ENCODE measurements at places on chromosomes 7 and 10. TPM values are rescaled to one million over a fixed set of nuclear protein-coding genes. Genes with fewer than 3 reads are reported as not detected.

DNA sequence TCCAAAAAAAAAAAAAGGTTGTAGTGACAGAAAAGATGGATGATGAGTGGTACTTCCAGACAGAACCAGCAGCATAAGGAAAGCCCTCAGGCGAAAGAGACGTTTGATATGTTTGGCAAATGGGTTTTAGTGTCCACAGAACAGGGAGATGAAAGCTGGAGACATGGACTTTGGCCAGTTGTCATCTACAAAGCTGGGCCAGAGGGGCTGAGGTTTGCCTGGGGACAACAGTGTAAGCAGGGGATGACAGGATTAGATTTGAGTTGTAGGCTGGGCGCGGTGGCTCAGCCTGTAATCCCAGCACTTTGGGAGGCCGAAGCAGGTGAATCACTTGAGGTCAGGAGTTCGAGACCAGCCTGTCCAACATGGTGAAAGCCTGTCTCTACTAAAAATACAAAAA, 47.8 kb upstream of the ELN start:
- DNase-seq = no peak

DNA sequence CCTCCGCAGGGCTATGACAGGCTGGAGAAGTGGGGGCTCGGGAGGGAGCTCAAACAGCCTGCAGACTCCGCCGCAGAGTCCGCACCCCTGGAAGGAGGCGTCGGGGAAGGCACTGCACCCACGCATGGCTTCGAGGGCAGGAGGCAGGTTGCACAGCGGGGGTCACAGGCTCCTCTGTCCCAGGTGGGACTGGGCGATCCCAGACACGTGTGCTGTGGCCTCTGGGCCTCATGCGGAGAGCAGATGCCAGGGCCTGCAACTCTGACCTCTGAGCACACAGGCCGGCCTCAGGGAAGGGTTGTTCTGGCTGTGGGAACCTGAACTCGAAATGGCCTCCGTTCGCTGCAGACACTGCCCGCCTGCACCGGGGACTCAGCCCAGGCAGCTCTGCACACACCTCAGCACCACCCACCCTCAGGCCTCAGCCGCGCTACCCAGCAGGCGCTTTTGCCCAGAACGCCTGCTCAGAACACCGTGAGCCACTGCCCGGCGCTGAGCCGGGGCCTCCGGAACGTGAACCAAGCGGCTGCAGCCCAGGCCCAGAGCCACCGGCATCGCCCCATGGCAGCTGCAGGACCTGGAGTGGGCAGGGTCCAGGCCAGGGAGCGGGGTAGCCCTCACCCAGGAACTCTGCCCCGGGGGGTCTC, 71.8 kb upstream of the ADGRA1 start:
- DNase-seq = no peak

DNA sequence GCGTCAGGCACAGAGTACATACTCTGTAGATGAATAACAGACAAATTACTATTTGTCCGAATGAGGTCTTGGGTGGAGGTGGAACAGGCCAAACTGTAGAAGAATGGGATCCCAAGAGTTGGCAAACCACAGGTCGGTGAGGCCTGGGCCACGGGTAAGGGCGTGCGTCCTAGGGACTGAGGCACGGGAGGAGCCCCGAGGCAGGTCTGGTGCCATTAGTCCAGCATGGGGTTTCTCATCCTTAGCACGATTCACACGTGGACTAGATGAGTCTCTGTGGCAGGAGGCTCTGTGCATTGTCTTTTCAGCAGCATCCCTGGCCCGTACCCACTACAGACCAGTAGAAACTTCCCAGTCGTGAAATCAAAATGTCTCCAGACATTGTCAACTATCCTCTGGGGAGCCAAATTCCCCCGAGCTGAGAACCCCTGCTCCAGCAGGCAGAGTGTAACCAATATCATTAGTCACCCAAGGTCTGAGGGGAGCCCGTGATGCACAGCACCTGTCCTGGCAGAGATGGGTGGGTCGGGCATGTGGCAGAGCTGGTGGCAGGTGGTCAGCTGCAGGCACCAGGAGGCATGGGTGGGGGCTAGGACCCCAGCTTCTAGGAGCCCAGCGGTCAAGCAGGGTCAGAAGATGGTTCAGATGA, 61.3 kb downstream of the COL13A1 start:
- DNase-seq = no peak

DNA sequence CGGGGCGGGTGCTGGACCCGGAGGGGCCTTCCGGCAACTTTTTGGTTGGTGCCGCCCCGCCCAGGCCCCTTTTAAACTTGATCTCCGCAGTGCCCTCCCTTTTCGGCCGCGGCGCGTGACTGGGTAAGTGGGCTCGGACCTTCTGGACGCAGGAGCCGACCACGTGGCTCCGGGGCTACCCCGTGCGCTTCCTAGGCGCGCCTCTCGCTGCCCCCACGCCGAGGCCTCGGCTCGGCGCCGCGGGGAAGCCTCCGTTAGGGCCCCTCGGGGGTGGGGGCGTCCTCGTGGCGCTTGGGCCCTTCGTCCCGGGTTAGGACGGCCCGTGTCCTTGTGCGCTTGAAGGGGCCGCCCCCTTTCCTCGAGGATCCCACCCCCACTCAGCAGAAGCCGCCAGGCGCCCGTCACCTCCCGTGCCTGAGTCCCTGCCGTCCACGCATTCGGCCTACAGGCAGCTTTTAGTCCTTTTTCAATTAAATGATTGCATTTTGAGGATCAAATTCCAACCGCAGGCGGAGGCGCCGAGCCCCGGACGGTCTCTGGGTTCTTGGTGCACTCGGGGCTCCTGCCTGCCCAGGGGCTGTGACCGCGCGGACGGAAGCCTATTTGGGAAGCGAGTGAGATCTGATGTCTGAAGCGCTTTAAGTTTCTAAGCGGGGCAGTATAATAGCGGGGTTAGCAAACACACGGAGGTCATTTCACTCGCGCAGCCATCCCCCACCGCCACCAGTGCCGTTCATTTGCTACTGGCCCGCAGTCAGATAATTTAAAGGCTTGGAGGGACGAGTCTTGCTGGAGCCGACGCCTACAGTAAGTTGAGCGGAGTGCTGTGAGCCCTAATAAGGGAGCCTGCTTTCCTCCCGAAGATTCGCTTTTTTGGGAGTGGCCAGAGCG, 31.8 kb upstream of the TOMM7 start:
- peak; percentile 52 for DNase-seq

- no peak for DNase-seq
These were observed 113.8 kb upstream of the KLF6 start for GRCh38 chr10:3898821-3899220.

- DNase-seq = no peak
These were observed 350.6 kb upstream of the MKI67 start for GRCh38 chr10:128476845-128477244.

GRCh38 chr10:19713800-19714525, 102.3 kb upstream of the PLXDC2 start:
- DNase-seq = no peak

DNA sequence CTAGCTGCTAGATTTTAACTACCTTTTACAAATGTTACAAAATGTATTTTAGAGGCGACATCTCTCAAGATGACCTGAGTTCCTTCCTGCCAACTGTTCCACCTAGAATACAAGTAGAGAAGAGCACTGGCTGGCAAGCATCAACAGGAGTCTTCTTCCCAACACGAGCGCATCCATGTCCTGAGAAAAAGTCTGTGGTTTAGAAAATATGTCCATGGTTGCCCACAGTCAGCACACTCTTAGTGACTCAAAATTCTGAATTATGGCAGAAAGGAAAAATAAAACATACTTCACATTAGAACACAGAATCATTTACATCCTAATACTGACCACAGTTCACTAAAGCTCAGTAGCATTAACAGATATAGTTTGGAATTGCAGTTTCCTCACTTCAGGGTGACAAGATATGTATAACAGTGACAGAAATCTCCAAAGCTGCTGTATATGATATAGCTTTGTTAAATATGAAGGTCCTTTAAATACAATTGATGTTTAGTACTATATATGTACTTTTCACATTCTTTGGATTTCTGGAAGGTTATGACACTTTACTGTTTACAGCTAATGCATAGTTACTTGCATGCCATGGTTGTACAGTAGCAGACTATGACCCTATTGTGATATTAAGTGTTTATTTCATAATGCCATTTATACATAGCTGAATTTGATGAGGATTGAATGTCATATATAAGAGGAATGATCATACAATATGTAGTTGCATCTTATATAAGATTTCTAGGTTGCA, 327.1 kb downstream of the GFRA1 start:
- no peak for DNase-seq

DNA sequence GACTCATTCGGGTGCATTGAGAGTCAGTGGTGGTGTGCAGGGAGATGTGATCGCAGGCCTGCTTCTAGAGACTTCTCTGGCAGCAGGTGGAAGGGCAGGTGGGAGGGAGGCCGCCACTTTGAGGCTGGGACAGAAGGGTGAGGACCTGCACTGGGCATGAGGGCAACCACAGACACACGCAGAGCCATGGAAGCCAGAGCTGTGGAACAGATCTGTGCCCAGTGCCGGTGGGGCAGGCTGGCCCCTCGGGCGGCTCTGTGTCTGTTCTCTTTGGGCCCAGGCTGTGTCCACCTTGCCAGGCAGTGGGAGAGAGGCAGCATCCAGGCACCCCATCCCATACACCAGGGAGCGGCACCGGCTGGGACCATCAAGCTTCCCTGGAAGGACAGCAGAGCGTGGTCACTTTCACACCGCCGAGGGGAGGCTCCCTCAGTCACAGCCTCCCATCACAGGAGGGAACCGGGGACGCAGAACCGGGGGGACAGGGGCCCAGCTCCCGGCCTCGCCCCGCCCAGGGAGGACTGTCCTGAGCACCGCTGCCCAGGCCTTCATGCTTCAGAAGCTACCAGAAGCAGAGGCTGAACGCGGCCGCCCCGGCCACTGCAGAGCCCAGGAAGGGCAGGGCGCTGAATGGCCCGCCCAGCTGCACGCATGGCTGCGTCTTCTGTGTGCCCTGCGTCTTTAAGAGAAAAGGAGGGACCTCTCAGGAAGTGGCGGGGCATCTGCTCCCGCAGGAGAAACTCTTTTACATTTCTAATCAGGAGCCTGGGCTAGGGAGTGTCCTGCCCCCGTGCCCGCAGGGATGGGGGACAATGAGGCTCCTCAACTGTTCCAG, 32.1 kb downstream of the EN2 start:
- DNase-seq = no peak

- no peak for DNase-seq
These were observed 38.6 kb downstream of the VOPP1 start for GRCh38 chr7:55533729-55534080.

- no peak for DNase-seq
These were observed 398.8 kb downstream of the TFEC start for GRCh38 chr7:115631782-115632181.

GRCh38 chr7:19061331-19061730, 56.1 kb downstream of the TWIST1 start:
- no peak for DNase-seq

DNA sequence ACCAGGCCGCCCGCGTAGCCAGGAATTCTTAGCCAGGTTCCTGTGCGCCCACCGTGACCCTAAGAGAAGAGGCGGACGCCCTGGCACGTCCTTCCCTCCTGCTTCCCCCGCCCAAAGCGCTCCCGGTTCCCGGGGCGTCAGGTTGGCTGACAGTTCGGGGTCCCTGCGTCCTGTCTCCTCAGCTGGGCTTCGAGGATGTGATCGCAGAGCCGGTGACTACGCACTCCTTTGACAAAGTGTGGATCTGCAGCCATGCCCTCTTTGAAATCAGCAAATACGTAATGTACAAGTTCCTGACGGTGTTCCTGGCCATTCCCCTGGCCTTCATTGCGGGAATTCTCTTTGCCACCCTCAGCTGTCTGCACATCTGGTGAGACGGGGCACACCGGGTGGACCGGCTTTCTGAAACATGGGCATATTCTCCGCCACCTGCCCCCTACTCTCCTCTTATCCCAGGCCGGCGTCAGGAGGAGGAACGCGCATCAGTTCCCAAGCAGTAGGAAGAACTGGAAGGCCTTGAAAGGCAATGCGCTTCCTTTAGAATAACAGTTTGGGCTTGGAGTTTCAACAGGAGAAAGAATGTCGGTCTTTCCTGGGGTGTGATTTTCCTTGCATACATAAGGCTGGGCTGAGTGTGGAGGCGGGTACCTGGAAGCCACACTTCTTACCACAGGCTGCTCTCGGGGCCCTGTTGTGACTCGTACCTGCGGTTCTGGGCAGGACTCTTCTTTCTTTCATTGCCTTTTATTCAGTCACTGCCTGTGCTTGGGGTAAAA, 728 bp downstream of the CAV2 start:
- peak; percentile 38 for DNase-seq

DNA sequence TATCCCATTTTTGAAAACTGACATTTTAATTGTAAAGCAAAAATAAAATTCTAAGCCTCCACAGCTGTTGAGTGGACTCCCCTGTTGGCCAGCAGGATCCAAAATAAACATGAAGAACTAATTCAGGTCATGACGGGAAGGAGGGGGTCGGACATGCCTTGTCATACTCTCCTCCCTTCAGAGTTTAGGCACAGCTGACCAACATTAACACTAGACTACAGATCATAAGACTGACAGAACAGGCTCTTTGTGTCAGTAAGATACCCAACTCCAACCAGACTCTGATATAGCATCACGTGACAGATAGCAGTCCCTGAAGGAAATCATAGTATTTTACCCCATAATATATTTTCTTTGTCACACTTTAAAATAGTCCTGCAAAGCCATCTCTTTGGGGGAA, 20.9 kb upstream of the ZNF12 start:
- DNase-seq = no peak

GRCh38 chr10:116160271-116160670, 112.7 kb downstream of the GFRA1 start:
- DNase-seq = no peak

DNA sequence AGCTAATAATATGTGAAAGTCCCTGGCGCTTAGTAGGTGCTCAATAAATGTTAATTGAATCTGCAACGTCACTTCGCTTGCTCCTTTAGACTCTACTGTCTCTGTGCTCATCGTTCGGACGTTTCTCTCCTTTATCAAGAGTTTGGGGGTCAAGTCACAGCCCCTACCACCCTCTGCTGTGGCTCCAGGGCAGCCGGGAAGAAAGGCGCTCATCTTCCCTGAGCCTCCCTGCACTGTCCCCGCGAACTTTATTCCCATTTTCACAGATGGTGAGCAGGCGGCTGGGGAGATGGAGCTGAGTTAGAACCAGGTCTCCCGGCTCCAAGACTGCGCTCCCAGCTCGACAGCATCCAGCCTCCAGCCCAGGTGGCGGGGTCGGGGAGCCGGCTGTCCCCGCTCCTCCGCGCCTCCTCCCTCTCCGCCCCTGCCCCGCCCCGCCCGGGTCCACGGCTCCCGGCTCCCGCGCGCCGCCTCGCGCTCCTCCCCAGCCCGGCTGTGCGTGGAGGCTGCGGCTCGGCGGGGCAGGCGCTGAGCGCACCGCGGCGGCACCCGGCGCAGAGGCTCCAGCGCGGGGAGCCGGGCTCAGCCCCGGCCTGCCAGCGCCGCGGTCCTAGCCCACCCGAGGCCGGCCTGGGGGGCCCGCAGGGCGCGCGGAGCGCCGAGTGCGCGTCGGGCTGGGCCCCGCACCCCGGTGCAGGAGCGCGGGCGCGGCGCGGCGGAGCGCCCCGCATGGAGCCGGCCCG, at the start of gene CLEC2L:
Gene CLEC2L, plus strand, starts transcription at position 487 of the 743 bp plus-strand sequence. Its CDS starts 243 bp downstream, at position 730.
- DNase-seq = peak; percentile 22

The SPDYE16 gene
- total RNA-seq = not detected

The PGAM2 gene
- not detected for total RNA-seq

The MYPN gene
- not detected for total RNA-seq

The TMEM229A gene
- 0.26 TPM for total RNA-seq

The TSC22D4 gene
- 94.3 TPM for total RNA-seq

The ANKRD61 gene
- total RNA-seq = not detected

The PKD2L1 gene
- total RNA-seq = 0.44 TPM

The CACNB2 gene
- total RNA-seq = 1.5 TPM

The CDC14C gene
- total RNA-seq = not detected

The GTF2IRD2 gene
- 3.9 TPM for total RNA-seq
